SK-N-MC (cell line): ENCODE measurements at places on chromosomes 3 and 15.
A peak's percentile ranks its signal among the peaks of the same experiment; 100 is the strongest.

- DNase-seq = no peak
Observed at GRCh38 chr15:25060472-25060803, 105.7 kb downstream of the SNRPN start.

DNA sequence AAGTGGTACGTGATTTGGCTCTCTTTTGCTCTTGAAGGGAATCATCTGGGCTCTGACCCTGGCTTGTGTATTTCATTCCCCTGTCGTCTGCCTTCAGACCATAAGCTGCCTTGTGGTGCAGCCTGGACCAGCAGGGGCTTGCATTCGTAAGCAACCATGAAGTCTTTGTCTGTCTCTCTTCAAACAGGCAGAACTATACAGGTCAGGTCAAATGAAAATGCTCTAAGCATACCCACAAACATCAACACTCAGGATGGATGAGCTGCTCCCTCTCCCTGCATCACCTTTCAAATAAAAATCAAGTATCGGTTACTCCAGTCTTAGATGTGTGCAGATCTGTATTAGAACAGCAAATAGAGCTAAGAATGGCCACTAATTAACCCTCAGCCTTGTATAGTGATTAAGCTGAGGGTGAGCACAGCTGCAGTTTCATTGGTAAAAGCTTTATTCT lies 268.6 kb upstream of the UBE2E1 start:
- DNase-seq = no peak

- DNase-seq = no peak
Observed at GRCh38 chr3:11629716-11630115, 14.0 kb downstream of the VGLL4 start.

DNA sequence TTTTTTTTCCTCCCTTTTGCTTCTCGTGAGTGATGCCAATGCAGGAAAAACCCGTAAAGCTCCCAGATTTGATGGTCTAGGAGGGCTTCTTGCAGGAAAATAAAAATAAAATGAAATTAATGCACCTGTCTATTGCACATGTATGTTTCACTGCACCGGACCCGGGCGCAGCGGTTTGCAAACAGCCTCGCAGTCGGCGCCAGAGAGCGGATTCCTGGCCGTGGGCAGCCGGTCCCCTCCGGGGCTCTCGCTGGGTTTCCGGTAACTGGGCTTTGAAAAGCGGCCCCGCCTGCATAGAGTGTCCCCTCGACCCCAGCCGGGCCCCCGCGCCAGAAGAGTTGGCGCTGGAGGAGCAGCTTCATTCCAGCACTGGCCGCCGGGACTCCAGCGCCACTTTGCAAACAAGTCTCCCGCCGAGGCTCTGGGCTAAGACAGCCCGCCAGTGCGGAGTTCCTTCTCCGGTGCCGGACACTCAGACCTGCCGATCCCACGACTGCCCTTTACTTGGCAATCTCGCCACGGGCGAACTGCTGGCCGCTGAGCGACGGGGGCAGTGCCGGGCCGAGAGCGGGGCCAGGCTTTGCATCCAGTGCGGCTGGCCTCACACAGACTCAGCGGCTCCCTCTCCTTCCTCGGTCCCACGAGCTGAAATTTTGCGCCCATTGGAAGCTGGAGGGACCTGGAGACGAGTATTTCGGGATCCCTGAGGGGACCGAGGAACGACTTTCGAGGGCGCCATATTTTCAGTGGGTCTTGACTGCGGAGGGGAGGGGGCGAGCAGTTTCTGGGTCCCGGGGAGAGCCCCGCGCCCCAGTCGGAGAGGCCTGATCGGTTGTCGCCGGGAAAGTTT lies 225.9 kb upstream of the C2CD4B start:
- DNase-seq = no peak

DNA sequence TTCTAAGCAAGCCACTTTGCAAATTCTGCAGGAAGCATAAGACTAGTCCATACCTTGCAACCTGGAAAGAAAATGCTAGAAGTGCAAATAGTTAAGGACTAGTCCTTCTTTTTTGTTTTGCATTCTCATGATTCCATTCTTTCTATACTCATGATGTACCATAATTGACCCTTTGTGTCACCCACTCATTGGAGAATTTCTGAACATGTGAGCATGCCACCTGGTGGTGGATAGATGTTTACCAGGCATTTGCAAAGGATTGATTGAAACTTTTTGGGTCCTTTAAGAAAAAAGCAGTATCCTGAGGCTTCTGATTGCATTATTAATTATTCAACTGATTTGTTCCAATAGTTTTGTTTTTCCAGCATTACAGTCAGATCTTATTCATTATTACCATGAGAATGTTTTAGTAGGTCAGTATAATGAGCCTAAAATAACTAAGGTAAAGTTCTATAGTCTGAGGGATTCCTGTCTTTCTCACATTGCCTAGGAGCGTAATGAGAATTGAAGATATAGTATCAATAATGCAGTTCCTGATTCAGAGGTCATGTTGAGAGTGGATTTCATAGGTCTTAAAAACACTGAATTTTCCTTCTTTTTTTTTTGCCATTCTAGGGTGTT lies 20.2 kb upstream of the DIPK2A start:
- no peak for DNase-seq

DNA sequence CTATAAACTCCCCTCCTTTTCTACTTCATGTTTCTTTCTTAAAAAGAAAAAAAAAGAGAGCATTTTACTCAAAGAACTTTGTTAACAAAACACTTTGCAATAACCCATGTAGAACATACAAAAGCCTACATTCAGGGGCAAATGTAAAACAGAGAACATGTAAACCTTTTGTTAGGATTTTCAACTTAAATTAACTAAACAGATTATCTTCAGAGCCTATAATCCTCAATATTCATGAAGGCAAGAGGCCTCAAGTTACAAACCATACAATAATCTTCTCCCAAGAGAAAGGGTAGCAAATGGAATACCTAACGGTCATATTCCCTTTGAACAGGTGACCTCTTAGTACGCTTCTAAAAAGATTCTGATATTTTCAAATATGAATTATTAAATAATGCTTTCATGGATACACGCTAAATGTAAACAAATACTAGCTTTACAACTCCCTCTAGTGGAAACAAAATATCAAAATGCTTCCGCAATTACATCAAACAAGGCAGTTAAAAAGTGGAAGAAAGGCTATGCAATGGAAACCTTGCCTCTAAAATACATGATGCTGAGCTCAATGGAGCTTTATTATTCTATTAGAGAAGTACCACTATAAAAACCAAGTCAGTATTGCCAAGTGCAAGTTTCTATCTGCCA lies 9.9 kb downstream of the CEP152 start:
- no peak for DNase-seq

DNA sequence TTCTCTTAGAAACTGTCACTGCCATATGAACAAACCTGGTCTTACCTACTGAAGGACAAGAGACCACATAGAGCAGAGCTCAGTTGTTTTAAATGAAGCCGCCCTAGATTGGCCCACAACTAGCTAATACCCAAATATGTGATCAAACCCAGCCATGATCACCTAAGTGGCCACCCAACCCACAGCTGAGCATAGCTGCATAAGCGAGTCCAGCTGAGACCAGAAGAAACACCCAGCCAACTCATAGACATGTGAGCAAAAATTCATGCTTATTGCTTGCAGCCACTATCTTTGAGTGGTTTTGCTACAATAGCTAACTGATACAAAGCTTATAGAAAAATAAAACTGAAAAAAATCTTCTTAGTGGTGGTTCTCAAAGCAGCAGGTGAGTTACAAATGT lies 124.3 kb upstream of the CPNE4 start:
- DNase-seq = no peak

DNA sequence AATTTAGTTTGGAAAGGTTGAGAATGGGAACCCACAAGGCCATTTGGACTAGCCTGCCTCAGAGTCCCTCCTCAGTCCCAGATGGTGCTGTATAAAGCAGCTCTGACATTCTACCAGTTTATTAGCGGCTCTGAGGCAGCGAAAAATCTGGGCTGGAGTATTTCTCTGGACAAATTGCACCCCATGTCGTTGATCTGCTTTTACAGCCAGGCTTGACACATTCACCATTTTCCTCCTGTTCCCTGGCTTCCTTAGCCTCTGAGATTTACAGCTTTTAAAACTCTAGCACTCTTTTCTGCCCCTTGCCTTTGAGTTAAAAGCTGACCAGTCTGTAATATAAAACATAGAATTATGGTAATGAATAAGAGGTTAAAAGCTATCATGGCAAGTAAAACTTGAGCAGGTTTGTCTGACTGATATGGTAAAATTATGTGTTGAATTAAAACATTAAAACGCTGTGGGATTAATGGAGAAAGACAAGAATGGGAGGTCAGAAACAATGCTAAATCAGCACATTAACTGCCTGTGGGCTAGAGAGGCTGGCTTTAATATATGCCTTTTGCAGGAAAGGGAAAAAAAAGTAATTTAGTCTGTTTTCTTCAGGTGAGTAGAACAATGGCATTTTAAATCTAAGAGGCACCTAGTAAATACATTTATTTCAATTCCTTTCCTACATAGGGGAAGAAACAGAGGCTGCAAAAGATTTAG lies 131.2 kb downstream of the MCTP2 start:
- DNase-seq = no peak

DNA sequence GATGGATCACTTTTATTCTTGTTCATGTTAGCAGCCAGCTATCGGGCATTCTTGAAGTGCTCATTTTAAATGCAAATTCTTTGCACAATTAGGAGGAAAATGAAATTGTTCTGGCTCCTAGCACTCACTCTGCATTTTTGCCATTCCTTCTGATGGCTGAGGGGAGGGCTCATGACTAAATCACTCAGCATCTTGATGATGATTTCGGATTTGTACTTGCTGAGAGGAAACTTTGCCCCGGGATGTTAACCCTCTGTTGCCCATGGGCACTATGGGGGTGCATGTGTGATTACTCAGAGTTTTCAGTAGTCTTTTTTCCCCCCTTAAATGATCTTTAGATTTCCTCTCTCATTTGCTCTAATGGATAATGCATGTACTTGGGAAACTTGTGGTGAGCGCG lies 299.6 kb upstream of the C2CD4B start:
- peak; percentile 93 for DNase-seq

- no peak for DNase-seq
Observed at GRCh38 chr3:105040026-105040622, 326.6 kb upstream of the ALCAM start.

GRCh38 chr15:43225201-43225949 lies 4.6 kb upstream of the EPB42 start:
- DNase-seq = peak; percentile 18

- no peak for DNase-seq
Observed at GRCh38 chr3:108409800-108410178, 100.6 kb downstream of the MYH15 start.

DNA sequence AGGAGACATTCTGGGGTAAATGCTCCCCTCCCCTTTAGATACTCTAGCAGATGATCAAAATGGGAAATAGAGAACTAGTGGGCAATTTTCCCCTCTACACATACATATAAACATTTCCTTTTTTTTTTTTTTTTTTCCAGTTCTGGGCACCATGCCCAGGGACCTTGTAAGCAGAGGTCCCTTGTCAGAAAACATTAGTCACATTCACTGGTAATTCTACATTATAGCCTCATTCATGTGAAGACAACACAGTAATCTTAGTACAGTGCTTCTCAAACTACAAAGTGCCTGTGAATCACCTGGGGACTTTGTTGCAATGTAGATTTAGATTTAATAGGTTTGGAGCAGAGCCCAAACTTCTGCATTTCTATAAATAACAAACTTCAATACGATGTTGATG lies 60.1 kb upstream of the ACTC1 start:
- no peak for DNase-seq

DNA sequence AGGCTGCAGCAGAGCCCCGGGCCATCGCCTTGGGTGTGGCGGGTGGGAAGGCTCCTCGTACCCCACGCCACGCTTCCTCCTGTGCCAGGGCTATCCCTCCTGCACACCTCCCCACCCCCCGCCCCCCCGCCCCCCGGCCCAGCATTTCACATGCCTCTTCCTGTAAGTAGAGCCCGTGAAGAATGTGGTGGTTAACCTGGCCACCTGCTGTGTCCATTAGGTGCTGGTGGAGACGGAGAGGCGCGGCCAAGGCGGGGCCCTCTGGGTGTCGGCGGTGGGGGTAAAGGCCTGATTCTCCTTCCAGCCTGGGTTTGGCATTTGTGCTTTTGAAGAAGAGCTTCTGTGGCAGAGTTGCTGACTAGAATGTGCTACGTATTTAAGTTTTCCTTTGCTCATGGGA lies 127.8 kb downstream of the CHDH start:
- DNase-seq = no peak

GRCh38 chr15:80106051-80106450 lies 46.6 kb downstream of the ZFAND6 start:
- DNase-seq = no peak

DNA sequence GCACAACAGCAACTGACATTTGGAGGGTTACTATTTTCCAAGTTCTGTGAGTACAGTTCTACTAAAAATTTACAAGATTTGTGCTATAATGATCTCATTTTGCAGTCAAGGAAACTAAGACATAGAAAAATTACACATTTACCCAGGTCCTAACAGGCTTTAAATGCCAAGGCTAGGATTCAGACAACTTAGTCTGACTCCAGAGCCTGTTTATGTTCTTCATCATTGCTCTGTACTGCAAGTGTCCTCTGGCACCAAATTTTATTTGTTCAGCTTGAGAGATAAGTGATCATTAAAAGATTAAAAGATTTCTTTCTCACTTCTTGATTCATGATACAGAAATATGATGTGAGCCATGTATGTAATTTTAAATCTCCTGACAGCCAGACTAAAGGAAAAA lies 290.8 kb downstream of the UBE2E2 start:
- no peak for DNase-seq

GRCh38 chr3:154121701-154122551 lies 736 bp downstream of the ARHGEF26 start:
- DNase-seq = no peak

GRCh38 chr3:38154625-38155255 lies 10.6 kb upstream of the OXSR1 start:
- no peak for DNase-seq

- no peak for DNase-seq
Observed at GRCh38 chr3:71579326-71579934, 4.1 kb downstream of the FOXP1 start.

GRCh38 chr15:36894075-36894474 lies 206.3 kb downstream of the MEIS2 start:
- no peak for DNase-seq

DNA sequence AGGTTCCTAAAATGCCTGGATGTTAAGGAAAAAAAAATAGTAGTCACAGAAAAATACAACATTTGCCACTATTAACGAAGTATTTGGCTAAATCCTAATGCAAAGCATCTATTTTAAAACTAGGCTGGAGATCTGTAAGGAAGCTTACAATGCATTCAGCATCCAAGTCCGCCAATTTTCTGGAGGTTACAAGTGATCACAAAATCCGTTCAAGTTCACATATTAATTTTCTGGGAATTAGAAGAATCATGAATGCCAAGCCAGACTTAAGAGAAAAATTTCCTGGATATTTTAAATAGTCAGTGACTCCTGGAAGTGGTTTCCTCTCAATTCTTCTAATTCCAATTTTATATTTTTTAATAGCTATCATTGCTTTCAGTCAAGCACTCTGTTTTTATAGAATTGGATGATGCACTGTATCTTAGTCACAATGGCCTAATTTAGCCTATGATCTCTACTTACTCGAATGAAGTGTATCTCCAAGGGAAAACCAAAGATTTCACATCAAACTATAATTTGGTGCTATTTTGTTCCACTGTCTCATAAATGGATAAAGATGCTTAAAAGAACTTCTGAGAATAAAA lies 60.4 kb downstream of the P3H2 start:
- no peak for DNase-seq
